ACHN (cell line): ENCODE measurements at places on chromosomes 11 and 22.

DNA sequence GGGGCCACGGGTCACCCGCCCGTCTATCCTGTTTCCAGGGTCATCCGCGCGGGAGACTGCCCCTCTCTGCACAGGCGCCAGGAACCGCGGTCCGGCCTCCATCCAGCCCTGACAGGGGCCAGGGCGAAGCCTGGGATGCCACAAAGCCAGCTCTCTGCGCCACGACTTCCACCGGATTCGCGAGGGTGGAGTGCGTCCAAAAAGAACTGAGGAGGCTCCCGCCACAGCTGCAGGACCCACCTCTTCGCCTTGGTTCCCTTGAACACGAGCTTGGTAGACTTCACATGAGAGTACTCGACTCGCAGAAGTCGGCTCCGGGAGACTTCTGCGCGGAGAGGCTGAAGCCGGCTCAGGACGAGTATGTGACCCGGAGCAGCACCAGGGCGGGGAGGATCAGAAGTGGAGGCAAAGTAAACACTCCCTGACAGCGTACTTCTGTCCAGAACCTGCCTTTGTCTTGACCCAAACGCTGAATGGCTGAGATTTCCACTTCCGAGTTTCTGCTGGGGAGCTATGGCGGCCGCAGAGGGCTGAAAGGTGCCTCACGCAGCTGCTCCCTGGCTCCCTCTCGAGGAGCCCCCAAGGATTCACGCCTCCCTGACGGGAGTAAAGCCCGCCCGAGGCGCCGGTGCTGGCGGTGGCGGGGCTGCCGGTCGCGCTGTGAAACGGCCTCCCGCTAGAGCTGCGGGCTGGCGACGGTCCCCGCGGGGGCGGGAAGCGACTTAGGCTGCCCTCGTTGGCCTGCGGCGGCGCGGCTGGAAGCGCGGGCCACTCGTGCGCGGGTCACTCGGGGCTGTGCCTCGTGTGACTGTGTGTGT is 4566.7 kb upstream of the OR11H1 start:
- no peak for DNase-seq

DNA sequence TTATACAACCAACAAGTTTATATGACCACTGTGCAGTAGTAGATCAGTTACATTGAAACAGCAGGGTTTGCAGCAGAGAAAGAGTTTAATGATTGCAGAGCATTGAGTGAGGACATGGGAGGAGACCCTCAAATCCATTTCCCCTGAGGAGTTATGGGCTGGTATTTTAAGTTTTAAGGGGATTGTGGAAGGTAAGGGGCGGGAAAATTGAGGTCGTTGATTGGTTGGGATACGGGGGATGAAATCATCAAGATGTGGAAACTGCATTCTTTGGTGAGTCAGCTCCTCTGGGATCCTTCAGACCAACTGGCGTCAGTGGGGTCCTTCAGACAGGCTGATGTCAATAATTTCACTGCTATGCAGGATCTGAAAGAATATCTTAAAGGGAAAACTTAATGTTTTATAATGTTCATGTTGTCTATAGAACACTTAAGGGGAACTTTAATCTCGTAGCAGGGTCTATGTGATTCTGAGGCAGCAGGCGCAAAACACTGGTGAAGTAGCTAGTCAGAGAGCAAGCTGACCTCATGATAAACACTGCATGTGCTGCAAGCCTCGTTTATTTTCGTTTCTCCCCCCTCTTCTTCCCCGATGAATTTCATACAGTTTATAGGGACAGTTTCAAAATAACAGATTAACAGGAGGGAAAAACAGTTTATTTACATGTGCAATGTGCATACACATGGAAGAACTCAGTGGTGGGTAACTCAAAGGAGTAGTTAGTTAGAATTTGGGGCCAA is 17.4 kb upstream of the BACE1-AS start:
- no peak for DNase-seq

- DNase-seq: no peak
Measured at GRCh38 chr11:19199048-19199447, 2.7 kb downstream of the CSRP3 start.

GRCh38 chr11:132353255-132353654 is 982.8 kb downstream of the NTM start:
- no peak for DNase-seq

DNA sequence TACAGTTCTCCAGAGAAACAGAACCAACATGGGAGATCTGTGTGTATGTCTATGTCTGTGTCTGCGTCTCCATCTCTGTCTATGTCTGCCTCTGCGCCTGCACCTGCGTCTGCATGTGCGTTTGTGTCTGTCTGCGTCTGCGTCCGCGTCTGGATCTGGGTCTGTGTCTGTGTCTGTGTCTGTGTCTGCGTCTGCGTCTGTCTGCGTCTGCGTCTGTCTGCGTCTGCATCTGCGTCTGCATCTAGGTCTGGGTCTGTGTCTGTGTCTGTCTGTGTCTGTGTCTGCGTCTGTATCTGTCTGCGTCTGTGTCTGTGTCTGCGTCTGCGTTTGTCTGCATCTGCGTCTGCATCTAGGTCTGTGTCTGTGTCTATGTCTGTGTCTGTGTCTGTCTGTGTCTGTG is 88.4 kb upstream of the SLC22A12 start:
- no peak for DNase-seq

DNA sequence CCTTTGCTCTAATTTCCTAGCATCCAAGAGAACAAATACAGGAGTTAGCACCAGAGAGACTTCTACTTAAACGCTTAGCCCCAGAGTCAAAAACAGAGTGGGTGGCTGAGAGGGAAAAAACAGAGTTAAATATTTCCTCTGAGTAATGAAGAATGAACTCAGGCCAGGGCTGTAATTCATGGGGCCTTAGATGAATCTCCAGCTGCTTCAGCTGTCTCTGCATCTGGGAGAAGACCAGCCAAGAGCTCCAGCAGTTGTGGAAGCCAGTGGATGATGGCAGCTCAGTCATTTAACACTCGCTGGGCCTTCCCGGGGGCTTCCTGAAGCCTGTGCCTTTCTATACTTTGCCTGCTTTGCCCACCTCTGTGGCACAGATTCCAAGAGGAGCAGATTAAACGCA is 5.7 kb upstream of the ADAMTS15 start:
- DNase-seq: no peak

DNA sequence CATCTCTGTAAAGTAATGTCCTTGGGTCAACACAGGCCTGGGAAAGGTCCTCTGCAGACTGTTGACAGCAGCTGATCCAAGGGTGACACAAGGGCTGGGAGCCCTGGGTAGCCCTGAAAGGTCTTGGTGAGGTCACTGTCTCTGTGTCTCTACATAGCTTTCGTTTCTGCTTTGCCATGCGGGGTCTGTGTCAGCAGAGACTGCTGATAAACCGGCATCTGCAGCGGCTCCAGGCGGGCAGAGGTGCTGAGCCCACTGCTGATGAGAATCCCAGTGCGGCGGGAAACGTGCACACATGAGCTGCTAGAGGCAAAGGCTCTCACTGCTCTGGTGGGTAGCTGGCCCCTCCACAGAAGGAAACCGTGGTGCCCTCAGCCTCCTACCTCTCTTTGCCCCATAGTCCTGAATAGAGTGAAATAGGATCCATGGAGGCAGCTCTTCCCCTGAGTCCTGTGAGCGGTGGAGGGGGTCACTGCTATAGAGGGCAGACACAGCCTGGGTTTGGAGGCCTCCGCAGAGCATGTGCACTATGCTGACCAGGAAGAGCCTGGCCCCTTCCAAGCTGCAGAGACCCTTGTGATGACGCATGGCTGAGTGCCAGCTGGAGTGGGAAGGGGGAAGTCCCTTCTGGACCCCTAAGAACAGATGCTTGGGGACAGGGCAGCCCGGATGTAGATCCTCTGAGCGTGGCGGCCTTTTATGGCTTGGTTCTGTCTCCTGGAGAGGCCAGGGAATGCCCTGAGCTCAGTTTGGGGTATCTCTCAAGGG is 17.8 kb upstream of the ST3GAL4 start:
- no peak for DNase-seq

GRCh38 chr11:74735365-74735928 is 4.2 kb upstream of the CHRDL2 start:
- DNase-seq: no peak

DNA sequence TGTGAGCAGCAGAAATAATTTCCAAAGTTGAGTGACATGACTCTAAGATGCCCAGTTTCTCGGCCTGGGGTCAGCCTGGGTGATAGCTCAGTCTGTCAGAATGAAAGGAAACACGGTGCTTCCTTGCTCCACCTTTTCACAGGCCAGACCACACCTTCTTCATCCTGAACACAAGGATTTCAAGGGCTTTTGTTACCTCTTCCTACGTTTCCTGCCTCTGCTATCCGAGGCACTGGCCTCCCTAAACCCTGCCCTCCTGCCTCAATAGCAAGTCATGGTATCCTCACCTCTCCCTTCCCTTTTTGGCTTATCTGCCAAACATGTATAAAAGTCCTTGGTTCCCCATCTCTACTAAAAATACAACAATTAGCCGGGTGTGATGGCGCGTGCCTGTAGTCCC is 1.7 kb upstream of the OR51E1 start:
- no peak for DNase-seq

DNA sequence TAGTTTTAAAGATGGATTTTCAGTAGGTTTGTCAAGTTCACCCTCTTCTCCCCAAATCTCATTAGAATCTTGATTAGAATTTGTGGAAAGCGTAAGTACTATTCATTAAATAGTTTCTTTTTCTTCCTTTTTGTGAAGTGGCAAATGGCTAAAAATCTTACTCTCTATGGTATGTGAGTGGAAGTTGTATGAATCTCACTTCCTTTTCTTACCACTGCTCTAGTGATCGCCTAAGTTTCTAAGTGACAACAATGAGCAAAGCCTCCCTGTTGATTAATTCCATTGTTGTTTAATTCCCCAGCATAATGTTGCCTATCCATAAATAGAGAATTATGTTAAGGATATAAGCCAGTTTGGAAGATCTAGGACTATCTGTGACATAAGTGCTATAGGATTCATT is 82.7 kb downstream of the PGR start:
- no peak for DNase-seq

DNA sequence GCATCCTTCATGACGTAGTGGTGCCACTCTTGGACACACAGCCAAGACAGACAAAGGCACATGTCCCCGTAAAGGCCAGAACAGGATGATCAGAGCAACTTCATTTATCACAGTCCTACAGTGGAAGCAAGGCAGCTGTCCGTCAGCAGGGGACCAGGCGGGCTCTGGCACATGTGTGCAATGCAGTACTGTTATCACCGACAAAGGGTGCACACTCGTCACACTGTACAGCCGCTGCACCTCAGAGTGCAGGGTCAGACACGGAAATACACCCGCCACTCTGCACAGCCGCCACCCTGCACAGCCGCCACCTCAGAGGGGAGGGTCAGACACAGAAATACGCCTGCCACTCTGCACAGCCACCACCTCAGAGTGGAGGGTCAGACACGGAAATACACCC is 13.4 kb upstream of the IL17REL start:
- no peak for DNase-seq

- DNase-seq: no peak
Measured at GRCh38 chr22:24066865-24067264, 55.8 kb downstream of the CABIN1 start.

GRCh38 chr11:73295241-73295995 is 12.7 kb upstream of the ARHGEF17 start:
- peak; percentile 75 for DNase-seq

- DNase-seq: no peak
Measured at GRCh38 chr22:40113696-40114095, 64.0 kb upstream of the TNRC6B start.

GRCh38 chr11:133175103-133175502 is 357.2 kb downstream of the OPCML start:
- no peak for DNase-seq

GRCh38 chr11:115334932-115335788 is 169.1 kb downstream of the CADM1 start:
- DNase-seq: peak; percentile 36

- no peak for DNase-seq
Measured at GRCh38 chr11:7485186-7486097, at the start of gene OLFML1. Gene OLFML1 (plus strand): TSS chr11:7485506. CDS start chr11:7485876, 370 bp downstream.

- DNase-seq: no peak
Measured at GRCh38 chr11:61116426-61117167, 14.3 kb downstream of the CD5 start.

DNA sequence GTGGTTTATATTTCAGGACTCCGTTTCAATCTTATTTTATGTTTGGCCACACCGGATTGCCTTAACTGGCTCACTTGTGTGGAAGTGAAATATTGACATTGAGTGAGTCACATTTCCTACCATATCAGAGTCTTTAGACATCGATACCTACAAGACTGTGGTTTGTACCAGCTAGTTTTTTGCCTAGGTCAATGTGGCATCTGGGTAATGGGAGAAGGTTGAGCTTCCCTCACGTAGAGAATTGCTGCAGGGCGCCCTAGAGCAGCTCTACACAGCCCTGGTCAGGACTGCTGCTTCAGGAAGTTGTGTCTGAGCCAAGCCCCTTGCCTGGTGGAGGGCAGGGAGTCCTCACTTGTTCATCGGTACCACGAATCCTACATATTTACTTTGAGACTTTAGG is 1.6 kb downstream of the GRAMD1B start:
- no peak for DNase-seq

- DNase-seq: peak; percentile 46
Measured at GRCh38 chr22:20494978-20495860, at the start of gene KLHL22. Gene KLHL22 (minus strand): TSS chr22:20495795. CDS start chr22:20489211, 6,584 bp downstream.

GRCh38 chr22:32024796-32025195 is 18.3 kb upstream of the SLC5A1 start:
- DNase-seq: peak; percentile 5

DNA sequence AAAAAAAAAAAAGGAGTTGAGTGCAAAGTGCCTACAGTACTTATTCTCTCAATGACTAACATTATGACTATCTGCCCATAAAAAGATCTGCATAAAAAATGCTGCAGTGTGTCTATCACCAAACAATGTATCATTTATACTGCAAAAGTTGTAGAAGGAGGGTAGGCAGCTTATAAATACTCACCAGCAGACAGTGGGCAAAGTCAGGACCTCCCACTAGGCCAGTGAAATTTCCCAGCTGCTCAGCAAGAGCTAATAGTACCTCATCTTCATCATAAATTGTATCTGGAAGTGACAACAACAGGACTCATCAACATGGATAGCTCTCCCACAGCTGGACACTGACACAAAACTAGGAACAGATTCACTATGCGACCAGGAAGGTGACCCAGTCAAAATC is 1.6 kb downstream of the PPP2R1B start:
- DNase-seq: no peak

GRCh38 chr11:71787098-71787823 is 45.7 kb upstream of the DEFB108B start:
- peak; percentile 90 for DNase-seq

- no peak for DNase-seq
Measured at GRCh38 chr11:19359221-19360000, 118.7 kb upstream of the E2F8 start.

- DNase-seq: no peak
Measured at GRCh38 chr11:20308601-20309000, 54.9 kb upstream of the HTATIP2 start.

- no peak for DNase-seq
Measured at GRCh38 chr11:6393989-6394670, 3.9 kb downstream of the SMPD1 start.

- DNase-seq: no peak
Measured at GRCh38 chr11:83612891-83613766, 327.0 kb upstream of the CCDC90B start.
